NCI-H1436 treated with DMSO at 0.1 percent for 48 hours (cell line): ENCODE measurements at places on chromosomes 12 and 14.

GRCh38 chr14:34926552-34926951 lies 51.4 kb upstream of the BAZ1A start:
- no peak for DNase-seq

DNA sequence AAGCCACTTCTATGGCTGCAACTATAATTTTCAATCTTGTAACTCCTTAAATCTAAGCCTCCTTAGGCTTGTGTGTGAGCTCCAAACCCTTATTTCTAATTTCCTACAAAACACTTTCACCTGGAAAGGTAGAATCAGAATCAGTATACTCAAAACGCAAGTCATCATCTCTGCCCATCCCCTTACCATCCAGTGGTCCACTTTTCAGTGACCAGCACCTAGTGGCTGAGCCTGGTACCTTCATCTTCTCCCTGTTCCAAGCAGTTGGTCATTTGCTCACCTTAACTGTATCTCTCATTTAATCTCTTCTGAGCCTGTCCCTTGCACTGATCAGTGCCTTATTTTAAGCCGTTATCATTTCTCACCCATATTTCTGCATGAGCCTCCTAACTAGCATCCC lies 107.9 kb downstream of the PPM1H start:
- no peak for DNase-seq

DNA sequence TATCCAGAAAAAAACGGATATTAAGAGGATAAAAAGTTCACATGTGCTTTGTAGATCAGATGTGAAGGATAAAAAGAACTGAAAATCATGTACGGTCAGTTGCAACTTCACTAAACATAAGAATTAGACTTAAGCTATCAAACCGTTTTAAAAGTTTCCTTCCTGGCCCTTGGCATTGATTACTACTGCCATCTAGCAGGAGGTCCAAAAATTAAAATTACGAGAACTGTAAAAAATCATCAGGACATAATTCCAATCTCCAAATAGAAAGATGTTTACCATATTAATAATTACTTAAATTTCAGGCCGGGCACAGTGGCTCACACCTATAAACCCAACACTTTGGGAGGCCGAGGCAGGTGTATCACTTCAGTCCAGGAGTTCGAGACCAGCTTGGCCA lies 7.9 kb downstream of the WDR89 start:
- no peak for DNase-seq

- no peak for DNase-seq
These were observed 66.3 kb upstream of the EEA1 start for GRCh38 chr12:92995258-92995903.

- no peak for DNase-seq
These were observed 185.7 kb upstream of the NTF3 start for GRCh38 chr12:5246196-5246595.

DNA sequence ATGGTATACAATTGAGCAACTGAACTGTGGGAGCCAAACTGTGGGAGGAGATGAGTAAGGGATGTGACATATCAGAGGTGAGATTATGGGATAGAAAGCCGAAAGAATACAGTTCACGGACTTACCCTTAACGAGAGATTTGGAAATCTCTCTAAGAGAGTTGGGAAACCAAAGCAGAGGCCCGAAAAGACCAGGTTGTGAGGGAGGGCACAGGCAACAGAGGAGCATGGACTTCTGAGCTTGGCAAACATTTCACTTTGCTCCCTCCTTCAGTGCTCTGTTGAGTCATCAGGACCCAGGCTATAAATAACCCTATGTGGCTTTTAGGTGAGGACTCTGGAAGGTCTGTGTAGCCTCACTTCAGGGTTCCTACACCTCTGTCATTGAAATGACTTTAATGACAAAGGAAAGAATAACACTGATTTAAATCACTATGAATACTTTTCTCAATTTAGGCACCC lies 120.6 kb downstream of the TGFB3 start:
- no peak for DNase-seq

GRCh38 chr12:4734625-4735340 lies 14.6 kb downstream of the GALNT8 start:
- DNase-seq: no peak

DNA sequence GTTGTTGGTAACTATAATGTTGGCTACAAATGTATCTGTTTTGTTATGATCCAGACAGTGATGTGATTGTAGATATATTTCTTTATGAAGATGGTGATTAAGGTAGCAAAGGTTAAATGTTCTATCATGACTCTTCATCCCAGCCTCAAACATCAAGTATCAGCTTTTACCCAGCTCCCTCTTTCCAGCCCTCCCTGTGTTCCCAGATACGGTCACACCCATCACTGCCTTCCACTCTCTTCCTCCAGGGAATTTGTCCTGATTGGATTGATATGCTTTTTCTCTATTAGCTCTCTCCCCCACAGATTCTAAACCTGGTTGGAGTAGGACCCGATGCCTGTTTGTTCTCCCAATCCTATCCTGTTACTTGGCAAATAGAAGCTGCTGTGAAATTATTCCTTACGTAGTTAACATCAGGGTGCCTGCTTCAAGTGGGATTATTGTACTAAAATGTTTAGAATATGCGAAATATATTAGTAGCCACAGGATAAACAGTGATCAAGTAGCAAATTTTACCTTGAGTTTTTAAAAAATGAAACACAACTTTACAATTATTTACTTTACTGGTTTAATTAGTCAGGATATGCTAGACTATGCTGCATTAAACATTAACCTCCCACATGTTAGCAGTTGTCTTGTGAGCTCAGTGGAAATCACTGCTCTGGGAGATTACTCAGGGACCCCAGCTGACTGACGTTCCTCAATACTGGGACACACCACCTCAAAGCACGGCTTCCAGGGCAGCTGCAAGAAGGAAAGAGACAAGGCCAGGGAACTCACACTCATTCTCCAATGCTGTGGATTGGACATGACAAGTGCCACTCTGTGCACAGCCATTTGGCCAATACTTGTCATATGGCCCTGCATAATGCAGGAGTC lies 165.3 kb downstream of the ALX1 start:
- no peak for DNase-seq

DNA sequence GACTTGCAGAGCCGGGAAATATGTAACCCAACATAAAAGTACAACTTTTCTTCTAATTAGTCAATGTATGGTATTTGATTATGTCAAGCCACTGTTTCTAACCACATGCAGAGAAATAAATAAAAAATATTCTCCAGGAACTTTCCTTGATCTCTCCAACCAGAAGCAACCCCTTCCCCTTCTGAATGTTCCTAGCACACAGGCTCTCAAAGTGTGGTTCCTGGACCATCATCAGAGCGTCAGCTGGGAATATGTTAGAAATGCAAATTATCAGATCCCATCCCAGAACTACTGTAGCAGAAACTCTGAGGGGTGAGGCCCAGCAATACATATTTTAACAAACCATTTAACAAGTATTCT lies 21.0 kb upstream of the ITPR2 start:
- no peak for DNase-seq

- DNase-seq: no peak
These were observed 160.6 kb downstream of the MON2 start for GRCh38 chr12:62627181-62627580.

DNA sequence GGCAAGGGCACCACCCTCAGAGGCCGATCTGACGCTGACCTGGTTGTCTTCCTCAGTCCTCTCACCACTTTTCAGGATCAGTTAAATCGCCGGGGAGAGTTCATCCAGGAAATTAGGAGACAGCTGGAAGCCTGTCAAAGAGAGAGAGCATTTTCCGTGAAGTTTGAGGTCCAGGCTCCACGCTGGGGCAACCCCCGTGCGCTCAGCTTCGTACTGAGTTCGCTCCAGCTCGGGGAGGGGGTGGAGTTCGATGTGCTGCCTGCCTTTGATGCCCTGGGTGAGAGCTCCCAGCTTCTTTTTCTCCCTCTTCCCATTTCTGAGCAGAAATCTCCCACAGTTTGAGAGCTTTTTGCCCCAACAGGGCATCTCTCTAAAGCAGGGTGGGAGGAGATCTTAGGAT lies 1.8 kb downstream of the OAS1 start:
- DNase-seq: no peak

- no peak for DNase-seq
These were observed 209.9 kb upstream of the NOS1 start for GRCh38 chr12:117571321-117571720.

GRCh38 chr12:13437541-13437940 lies 241.0 kb downstream of the EMP1 start:
- no peak for DNase-seq

DNA sequence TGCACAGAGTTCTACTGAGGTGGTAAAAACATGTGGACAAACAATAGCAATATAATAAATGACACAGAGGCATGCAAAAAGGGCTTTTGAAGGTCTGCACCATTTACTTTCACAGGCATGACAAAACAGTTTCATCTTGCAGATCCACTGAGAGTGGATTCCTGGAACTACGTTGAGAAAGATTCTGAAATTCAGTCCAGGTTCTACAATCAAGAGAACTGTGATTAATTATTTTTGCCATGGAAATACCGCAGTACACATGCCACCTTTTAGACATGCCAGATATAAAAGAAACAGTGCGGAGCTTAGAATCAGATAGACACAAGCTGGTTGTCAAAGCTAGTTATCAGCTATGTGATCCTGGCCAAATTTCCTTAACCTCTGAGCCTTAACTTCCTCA lies 4.8 kb downstream of the CSRP2 start:
- DNase-seq: no peak

DNA sequence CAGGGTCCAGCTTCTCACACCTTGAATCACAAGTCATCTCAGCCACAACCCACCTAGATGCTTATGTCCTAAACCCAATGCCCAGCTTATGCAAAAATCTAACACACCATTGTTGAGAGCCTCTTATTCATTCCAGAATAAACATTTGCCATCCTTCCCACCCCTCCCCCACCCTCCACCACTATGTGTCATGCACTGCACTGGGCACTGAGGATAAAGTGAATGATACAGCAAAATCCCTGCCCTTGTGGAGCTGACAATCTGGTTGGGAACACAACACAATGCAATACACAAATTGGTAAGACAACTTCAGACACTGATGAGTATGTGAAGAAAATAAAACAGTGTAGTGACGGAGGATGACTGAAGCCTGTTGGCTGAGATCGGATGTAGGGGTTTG lies 1.4 kb upstream of the GLTP start:
- no peak for DNase-seq

GRCh38 chr12:88634008-88634407 lies 53.7 kb upstream of the KITLG start:
- DNase-seq: no peak

DNA sequence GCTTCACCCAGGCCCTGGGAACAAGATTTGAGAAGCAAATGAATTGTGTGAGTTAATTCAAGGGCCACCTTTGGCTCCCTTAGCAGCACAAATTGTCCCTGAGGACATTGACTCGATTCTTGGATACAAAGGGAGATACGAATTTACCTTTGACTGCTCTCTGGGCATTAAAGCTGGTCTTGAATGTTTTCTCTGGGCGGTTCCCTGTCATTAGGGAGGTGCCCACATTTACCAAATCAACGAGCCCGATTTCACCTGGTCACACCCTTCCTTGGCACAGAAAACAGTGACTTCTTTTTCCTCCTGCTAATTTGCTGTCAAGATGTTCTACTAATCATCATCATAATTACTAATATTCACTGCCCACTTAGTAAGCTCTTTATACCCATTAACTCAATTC lies 27.1 kb upstream of the CCDC63 start:
- no peak for DNase-seq

- no peak for DNase-seq
These were observed 5.8 kb downstream of the ASCL4 start for GRCh38 chr12:107780298-107780697.

DNA sequence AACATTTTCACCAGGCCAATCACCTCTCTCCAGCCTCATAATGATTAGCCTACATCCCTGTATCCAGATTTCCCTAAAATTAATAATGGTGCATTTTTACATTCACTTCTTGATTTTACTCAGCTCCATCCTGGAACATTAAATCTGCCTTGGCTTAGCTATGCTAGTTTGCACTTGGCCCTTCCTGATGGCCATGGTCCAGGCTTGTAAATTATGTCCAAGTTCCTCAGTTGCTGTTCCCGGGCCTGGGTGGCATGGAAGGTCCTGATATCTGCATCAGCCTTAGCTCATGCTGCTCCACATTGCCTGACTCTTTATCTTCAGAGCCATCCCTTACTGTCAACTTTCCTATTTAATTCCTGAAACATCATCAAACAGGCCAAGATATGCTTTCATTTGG lies 11.1 kb upstream of the METTL17 start:
- no peak for DNase-seq

DNA sequence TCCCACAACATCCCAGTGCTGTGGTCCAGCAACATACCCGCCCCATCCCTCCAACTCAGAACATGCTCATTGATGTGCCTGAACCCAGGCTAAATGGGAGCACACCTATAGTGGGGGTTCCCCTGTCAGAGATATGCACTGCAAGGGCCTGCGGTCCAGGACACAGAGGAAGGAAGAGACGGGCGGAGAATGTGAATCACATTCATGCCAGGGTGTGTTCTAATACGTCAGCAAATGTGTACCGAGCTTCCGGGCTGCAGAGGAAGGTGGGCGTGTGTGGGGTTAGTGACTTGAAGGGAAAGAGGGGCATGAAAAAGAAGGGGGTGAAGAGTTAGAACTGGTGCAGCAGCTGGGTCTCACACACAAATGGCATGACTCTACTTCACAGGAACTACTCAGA lies 83.7 kb downstream of the DPF3 start:
- DNase-seq: no peak

GRCh38 chr12:50032515-50032853 lies 7.2 kb upstream of the RACGAP1 start:
- DNase-seq: no peak

DNA sequence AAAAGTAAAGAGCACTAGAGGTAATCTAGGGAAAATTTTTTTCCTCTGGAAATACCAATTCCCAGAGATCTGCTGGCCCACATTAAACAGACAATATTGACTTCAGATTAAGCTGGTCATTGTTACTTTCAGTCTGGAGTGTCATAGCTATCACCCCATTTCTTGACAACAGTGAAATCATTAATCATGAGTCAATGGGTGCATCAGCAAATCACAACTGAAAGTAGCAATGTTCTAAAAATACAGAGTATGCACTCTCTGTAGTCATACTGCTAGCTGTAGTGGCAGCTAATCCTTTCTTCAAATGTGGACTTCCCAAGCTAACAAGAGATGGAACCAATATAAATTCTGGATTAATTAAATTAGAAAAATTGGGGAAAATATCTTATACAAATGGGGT lies 129.9 kb downstream of the CPNE8 start:
- DNase-seq: no peak

- DNase-seq: no peak
These were observed 6.3 kb downstream of the ZNF839 start for GRCh38 chr14:102325791-102326345.

DNA sequence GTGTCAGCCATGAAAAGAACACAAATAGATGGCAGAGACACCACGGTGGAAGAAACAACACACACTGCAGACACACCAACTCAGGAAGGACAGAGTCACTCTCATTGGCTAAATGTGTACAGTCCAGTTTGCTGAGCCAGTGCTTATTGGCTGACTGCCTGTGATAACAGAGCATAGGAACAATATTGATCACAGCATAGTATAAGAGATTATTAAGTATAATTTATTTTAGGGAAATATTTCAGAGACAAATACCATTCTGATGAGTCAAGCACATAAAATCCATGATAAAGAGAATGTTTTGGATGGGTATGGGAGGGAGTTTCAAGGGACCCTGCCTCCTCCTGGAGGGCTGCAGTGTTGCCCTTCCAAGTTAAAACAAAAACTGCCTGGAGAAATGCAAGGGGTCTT lies 50.9 kb downstream of the BTG1 start:
- DNase-seq: no peak

- no peak for DNase-seq
These were observed 203.9 kb downstream of the PHETA1 start for GRCh38 chr12:111164833-111165525.
